ENCODE measurements at places on chromosomes 5 and 9.
A peak's percentile ranks its signal among the peaks of the same experiment; 100 is the strongest.

DNA sequence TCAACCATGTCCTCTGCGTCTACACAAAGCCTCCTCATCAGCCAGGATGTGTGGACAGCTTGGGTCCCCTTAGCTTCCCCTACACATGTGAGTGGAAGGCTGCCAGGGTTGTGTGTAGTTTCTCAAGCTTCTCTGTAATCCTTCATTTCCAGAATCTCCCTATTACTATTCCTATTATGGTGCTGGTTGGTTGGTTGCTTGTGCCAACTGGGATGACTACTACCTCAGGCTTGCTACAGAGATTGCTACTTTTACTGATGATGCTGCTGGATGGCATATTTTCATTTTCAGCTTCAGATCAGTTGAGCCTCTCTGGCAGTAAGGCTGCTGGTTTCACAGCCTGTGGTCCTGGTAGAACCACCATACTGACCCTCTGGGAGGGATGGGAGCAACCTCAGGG lies 39.9 kb downstream of the ATG10 start:
- no peak for DNase-seq

DNA sequence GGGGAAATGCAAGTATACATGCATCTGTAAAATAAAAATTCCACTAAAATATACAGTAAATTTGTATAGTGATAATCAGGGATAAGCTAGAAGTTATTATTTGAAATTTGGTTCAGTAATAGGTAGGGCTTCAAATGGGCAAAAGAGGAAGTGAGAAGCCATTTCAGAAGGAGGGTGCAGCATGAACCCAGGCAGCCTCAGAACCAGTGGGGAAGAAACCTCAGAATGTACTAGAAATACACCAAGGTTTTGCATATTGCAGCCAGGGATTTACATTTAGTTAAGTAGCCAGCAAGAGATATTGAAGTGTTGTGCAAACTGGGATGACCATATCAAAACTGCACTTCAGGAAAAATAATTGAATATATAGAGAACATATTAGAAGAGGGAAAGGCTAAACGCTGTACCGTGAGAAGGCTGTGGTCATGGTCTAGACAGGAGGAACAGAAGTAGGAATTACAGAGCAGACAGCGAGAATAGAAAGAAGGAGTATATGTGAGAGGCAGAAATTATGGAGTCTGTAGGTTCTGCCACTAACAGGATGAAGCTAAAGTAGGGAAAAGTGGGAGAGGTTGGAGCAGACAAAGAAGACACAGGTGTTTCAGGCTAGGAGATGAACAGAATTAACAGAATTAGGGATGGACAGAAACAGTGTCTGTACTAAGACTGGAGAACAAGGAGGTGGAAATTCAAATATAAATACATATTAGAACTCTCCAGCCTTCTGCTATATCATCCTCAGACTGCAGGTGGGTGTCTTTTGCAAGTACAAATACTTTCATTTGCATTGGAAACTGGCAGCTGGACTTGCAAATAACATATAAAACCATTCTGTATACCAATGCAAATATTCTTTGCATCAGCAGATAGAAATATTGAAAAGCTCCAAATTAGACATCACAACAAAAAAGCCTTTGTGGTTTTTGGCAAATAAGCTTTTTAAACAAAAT lies 335.6 kb downstream of the ZNF608 start:
- DNase-seq: peak; percentile 59

GRCh38 chr9:132797861-132798659 lies 80.0 kb downstream of the AK8 start:
- no peak for DNase-seq

- DNase-seq: no peak
Measured at GRCh38 chr5:154087260-154087659, 48.5 kb downstream of the MFAP3 start.

DNA sequence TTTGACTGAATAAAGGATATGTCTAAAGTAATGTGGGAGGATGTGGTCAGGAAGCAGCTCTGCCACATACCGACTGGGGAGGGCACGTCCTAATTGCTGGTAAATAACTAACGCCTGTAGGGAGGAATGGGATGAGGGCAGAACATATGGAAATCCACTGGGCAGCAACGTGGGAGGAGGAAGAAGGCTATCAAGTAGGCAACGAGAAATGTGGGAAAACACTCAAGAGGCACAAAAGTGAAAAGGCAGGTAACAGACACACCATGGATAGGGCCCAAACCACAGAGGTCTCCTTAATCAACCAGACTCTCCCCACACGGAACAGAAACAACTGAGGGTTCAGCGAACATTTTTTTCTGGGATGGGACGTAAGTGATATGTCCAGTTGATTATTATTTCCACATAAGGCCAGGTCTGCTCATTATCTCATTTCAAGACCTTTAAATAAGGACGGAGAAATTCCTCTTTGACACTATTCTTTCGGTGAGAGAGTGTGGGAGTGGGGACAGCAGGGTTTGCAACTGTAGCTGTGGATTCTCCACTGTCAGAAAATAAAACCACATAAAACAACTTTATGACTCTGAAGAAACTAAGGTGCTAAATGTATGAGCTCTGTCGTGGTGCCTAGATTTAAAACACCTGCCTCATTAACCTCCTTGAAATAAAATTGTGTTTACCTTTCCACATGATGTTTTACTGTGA lies 17.0 kb downstream of the IARS1 start:
- no peak for DNase-seq

GRCh38 chr5:17203329-17204132 lies 13.9 kb upstream of the BASP1 start:
- DNase-seq: no peak

DNA sequence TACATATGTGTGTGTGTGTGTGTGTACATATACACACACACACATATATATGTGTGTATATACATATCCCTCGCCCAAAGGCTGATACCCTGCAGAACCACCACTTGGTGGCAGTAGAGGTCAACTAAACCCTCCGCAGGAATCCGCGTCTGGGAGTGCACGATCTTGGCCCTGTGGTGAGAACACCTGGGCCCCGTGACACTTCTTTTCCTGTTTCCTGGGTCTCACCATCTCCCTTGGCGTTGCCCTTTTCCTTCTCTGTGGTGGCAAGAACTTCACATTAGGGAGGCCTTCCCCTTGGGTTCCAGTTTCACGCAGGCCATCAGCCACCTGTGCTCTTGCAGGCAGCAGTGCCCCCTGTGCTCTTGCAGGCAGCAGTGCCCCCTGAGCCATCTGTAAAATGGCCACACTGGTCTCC lies 8.2 kb downstream of the IL9 start:
- DNase-seq: peak; percentile 25

- no peak for DNase-seq
Measured at GRCh38 chr5:90549729-90550275, 8.8 kb upstream of the ADGRV1 start.

- no peak for DNase-seq
Measured at GRCh38 chr9:81314490-81314889, 374.9 kb downstream of the TLE1 start.

DNA sequence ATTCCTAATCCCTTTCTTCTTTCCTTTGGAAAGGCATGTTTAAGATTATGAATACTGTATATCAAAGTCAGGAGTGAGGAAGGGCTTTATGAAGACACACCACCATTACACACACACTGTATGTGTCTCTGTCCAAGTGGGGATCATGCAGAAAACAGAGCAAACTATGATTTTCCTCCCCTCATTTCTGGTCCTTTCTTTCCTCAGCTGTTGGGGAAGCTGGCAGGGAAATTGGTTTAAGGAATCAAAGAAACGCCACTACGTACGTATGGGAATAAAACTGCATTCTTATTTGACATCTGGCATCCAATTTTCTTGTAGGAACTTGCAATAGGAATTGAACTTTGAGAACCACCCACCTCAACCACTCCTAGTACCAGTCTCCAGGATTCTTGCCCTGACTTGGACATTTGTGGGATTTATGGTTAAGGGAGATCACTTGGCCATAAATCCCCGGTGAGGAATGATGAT lies 125.8 kb downstream of the PDE4D start:
- no peak for DNase-seq

GRCh38 chr5:133225671-133226152 lies 173.9 kb downstream of the HSPA4 start:
- DNase-seq: no peak

DNA sequence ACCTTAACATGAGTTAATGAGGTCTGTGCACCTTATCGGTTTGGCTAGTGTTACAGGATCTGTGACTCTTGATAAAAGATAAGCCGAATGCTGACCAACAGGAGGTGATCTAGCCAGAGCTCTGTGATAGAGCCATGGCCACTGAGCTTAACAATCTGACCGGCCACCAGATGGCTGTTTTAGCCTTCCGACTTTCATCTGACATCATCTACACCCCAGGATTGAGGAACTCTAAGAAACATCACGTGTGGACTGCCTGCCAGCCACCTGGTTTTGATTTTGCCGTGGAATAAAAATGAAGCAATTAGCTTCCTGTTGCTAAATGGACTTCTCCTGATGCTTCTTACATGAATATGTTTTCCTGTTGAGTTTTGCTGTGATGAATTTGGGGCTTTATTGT lies 281.3 kb downstream of the CEMIP2 start:
- no peak for DNase-seq

- DNase-seq: no peak
Measured at GRCh38 chr9:122005597-122005996, 87.5 kb downstream of the TTLL11 start.

GRCh38 chr9:82148901-82149461 lies 160.4 kb downstream of the SPATA31D1 start:
- no peak for DNase-seq

- no peak for DNase-seq
Measured at GRCh38 chr9:128151309-128152132, 2.3 kb downstream of the LCN2 start.

DNA sequence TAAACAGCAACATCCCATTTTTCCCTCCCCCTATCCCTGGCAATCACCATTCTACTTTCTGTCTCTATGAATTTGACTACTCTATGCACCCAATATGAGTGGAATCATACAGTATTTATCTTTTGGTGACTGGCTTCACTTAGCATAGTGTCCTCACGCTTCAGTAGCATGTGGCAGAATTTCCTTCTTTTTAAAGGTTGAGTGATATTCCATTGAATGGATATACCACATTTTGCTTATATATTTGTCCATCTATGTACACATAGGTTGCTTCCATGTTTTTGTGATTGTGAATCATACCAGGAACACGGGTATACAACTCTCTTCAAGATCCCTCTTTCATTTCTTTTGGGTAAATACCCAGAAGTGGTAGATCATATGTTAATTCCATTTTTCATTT lies 69.9 kb downstream of the CERT1 start:
- no peak for DNase-seq

DNA sequence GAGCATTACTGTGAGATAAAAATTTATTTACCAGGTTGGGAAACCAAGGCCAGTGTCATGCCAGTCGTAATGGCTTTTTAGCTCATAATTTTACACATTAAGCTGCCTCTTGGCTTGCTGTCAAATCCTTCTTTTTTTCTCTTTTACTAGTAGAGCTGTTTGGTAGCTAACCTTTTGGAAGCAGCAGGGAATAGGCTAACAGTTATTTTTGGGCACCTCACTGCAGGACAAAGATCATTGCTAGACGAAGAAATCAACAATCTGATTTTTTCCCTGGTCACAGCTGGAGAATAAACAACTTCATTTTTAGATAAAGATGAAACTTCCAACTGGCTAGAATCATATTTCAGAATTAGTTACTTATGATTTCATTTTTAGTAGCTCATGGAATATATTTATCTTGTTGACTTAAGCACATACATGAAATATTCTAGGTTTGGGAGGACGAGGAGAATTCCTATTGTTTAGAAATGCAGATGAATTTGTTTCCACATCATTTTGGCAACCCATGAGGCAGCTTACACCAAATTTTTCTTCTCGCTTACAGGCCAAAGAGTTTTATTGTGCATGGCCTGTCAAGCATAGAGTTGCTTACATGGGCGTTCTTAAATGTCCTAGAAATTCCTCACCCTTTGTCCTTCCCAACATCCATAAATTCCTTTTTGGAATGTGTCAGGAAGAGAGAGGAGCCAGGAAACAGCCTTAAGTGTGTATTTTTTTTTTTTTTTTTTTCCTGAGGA lies 19.6 kb downstream of the TNC start:
- no peak for DNase-seq

GRCh38 chr5:111975133-111975532 lies 218.1 kb upstream of the NREP start:
- DNase-seq: no peak

- DNase-seq: no peak
Measured at GRCh38 chr5:178203670-178204181, 607 bp upstream of the HNRNPAB start.

DNA sequence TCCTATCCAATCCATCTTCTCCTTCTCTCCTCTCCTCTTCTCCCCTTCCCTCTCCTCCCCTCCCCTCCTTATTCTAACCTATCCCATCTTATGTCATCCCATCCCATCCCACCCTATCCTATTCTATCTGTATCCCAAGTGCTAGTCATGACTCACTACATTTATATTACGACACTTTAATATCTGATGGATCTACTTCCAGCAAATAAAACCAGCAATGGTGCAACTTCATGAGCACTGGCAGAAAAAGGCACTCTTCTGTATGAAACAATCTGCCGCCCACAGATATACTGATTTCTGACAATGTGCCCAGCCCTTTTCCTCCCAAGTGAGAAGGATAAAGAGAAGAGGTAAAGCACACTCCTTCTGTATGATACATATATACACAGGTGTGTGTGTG lies 86.6 kb upstream of the ANKH start:
- no peak for DNase-seq

DNA sequence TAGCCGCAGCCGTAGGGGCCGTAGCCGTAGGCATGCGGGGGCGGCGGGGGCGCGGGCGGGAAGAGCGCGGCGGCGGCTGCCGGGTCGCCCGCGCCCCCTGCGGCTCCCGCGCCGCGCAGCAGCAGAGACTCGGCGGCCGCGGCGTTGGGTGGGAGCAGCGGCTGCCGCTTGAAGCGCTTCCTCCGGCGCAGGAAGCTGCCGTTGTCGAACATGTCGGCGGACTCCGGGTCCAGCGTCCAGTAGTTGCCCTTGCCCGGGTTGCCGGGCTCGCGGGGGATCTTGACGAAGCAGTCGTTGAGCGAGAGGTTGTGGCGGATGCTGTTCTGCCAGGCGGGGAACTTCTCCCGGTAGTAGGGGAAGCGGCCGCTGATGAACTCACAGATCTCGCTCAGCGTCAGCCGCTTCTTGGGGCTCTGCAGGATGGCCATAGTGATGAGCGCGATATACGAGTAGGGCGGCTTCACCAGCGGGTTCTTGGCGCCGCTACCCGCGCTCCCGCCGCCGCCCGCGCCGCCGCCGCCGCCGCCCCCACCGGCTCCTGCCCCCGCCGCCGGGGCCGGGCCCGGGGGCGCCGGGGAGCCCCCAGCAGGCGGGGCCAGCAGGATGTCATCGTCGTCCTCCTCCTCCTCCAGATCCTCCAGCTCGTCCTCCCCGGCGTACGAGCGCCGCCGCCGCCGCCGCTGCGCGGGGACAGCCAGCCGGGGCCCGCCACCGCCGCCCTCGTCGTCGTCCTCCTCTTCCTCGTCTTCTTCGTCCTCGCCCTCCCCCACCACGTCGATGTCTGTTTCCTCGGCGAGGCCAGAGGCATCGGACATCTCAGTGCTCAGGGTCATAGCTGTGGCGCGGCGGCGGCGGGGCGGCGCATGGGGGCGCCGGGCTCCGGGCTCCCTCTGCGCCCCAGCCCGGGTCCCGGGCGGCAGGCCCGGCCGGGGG lies 781 bp downstream of the FOXD1 start:
- no peak for DNase-seq
